Activated T-helper 1 cell treated with anti-CD3 and anti-CD28 coated beads, Interleukin-2, amount 50 U/mL, for 16 hours (primary cell): ENCODE measurements at places on chromosomes 1 and 21.

- no peak for DNase-seq
Observed at GRCh38 chr1:7084232-7084894, 299.1 kb downstream of the CAMTA1 start.

GRCh38 chr1:198373376-198373775 lies 167.1 kb downstream of the ATP6V1G3 start:
- DNase-seq, result no peak

GRCh38 chr21:25307489-25307888 lies 299.8 kb downstream of the MRPL39 start:
- DNase-seq, result no peak

DNA sequence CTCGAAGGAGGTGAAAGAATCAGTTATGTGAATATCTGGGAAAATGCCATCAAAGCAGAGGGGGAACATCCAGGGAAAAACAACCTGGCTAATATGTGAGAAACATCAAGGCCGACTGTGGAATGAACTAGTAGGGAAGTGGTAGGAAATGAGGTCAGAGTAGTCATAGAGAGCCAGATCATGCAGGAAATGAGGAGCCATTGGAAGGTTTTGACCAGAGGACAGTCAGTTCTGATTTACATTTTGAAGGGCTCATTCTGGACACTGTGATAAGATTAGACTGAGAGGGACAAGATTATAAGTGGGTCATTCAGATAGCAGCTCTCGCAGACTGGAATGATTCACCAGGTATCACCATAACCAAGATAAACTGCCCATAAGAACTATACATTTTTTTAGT lies 63.7 kb downstream of the SYT14 start:
- DNase-seq, result no peak

- no peak for DNase-seq
Observed at GRCh38 chr1:222886878-222887351, 72.1 kb downstream of the DISP1 start.

- no peak for DNase-seq
Observed at GRCh38 chr1:157678721-157679120, 21.8 kb downstream of the FCRL3 start.

- no peak for DNase-seq
Observed at GRCh38 chr1:87834151-87834550, 505.5 kb downstream of the LMO4 start.

GRCh38 chr1:50930193-50930592 lies 29.9 kb downstream of the FAF1 start:
- DNase-seq, result no peak

- DNase-seq, result no peak
Observed at GRCh38 chr1:233613252-233614172, at the start of gene KCNK1. KCNK1 (plus strand) TSS chr1:233614106; CDS start chr1:233614172, 66 bp downstream.

DNA sequence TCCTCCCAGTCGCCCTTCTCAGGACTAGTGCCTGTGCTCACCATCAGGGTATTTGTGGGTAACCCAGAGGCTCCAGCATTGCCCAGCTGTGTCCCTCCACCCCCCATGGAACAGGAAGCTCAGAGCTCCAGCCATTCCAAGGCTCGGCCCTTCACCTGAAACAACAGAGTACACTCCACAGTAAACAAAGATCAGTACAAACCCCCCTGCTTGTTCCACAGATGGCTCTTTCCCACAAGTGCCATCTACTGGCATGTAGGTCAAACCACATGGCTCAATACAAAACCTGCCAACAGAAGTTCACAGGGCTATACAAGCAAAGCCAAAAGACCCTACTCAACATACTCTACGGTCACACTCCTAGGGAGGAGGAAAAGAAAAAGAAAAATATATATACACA lies 258.7 kb downstream of the AGBL4 start:
- DNase-seq, result no peak

GRCh38 chr1:157113106-157113505 lies 13.5 kb upstream of the ETV3L start:
- DNase-seq, result no peak

GRCh38 chr1:235112297-235113182 lies 16.1 kb downstream of the TOMM20 start:
- no peak for DNase-seq

DNA sequence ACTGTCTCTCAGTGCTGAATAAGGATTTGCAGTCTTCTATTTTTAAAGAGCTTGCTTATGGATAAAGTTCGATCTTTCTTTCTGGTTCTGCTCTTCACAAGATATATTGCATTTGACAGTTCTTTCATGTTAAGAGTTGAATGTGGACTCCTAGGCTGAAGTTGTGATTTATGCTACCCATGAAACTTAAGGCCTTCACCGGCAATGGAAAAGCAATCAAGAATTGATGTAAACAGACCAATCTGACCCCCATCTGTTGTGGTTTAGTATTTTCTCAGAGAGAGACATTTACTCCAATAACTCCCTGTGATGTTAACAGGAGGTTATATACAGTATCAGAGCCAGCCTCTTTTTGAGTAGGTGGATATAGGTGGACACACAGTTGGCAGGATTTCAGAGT lies 165.8 kb downstream of the PAPPA2 start:
- DNase-seq, result no peak

DNA sequence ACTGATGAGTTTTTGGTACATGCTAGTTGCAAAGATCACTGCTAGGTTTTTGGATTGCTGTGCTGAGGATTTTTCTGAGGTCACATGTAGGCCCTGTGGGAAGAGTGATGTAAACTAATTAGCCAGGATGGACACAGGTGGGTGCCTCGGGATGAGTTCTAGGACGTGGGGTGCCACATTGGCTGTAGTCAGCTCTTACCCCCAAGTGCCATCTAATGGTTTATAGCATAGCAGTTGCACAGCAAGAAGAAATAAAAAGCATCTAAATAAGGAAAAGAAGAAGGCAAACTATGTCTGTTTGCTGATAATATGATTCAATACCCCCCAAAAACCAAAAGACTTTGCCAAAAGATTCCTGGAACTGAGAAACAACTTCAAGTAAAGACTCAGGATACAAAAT lies 9.8 kb upstream of the OR2T1 start:
- no peak for DNase-seq

DNA sequence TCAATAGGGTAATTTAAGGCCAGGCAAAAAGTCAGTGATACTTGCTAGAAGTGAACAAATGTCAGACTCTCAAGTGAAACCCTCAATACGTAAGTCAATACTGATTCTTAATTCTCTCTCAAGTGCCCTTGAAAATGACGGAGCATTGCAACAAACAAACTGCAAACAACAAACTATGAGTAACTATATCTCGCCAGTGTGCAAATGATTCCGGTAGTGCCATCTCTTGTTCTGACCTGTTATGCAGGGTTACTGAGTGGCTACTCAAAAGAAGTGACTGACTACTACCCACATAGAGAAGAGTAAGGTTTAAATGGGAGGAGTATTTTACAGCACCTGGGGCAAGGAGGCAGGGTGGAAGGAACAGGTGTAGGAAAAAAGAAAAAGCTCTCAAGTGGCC lies 1.6 kb downstream of the SLC19A2 start:
- DNase-seq, result no peak

DNA sequence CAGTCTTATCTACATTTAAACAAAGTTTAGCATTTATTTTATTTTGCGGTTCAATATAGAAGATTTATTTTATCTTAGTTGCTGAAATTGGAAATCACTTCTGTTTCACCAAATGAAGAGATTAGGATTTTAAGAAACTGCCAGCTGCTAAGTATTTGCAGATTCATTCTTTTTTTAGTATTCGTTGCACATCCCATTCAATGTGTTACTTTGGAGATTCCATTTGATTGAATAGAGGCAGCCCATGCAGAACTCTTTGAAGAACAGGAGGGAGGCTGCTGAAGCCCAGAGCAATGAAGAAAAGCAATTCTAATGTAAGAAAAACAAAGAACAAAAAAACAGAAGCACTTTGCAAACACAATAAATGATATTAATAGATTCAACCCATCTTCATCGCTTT lies 38.6 kb upstream of the IL12RB2 start:
- DNase-seq, result no peak

GRCh38 chr1:49293016-49293415 lies 516.3 kb upstream of the BEND5 start:
- DNase-seq, result no peak

DNA sequence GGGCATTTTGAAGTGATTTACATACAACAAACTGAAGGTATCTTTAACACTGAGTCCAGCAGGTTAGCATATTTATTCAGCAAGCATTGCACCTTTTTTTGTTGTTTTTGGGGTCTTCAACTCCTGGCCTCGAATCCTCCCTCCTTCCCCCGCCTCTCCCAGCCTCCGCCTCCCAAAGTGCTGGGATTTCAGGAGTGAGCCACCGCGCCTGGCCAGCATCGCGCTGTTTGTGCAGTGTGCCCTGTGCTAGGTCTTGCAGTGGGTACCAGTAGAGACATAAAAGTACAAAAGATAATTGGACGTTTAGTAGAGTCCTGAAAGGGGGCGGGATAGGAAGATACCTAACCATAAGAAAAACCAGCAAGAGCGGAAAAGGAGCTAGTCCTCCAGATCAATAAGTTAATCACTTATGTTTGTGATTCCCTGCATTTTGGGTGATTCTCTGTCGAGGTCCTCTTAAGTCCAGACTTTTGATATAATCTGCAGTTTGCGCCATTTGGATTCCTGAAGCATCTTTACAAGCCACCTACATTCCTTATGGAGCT lies 111.8 kb downstream of the OSBPL9 start:
- no peak for DNase-seq

DNA sequence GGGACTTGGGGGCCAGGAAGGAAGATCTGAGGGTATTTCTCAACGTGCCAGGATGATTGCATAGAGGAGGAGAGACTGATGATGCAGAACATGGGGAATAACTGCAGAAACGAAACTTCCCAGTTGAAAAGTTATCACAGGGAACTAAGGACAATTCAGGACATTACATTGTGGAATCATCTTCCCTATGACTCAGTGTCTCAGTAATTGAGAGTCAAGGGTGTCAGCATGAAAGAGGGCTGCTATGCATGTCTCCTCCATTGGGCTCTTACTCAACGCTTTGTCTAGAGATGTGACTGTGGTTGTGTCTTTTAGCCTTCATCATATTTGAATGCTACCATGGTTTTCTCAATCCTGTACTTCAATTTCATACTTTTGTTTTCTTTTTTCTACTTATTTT lies 48.9 kb upstream of the PTGFR start:
- DNase-seq, result no peak

GRCh38 chr1:237910834-237911233 lies 20.1 kb upstream of the ZP4 start:
- no peak for DNase-seq

DNA sequence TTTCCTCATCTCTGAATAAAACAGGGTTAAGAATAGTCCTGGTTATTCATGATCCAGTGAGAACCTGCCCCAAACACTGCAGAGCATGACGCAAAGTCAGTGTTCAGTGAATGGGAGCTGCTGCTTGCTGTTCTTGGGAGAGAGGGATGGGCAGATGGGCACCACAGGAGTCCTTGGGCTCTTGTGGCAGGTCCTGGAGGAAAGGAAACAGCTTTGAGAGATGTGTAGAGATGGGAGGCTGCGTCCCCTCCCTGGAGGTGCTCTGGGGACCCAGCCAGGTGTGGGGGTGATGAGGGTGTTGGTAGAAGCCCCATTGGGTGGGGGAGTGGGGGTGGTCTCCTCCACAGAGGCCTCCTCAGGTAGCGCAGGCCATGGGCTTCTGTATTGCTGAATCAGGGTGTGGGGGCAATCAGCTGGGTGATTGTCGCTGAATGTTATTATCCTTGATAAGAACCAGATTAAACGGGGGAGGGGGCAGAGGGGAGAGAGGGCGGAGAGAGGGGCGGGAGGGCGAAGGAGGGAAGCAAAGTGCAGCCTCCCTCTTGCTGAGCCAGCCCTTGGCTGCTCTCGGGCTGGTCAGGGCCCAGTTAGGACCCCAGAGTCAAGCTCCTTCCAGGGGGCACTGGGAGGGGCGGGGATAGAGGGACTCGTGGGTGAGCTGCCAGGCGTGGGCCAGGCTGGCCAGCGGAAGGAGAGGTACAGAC lies 22.9 kb upstream of the CASZ1 start:
- DNase-seq, result no peak

DNA sequence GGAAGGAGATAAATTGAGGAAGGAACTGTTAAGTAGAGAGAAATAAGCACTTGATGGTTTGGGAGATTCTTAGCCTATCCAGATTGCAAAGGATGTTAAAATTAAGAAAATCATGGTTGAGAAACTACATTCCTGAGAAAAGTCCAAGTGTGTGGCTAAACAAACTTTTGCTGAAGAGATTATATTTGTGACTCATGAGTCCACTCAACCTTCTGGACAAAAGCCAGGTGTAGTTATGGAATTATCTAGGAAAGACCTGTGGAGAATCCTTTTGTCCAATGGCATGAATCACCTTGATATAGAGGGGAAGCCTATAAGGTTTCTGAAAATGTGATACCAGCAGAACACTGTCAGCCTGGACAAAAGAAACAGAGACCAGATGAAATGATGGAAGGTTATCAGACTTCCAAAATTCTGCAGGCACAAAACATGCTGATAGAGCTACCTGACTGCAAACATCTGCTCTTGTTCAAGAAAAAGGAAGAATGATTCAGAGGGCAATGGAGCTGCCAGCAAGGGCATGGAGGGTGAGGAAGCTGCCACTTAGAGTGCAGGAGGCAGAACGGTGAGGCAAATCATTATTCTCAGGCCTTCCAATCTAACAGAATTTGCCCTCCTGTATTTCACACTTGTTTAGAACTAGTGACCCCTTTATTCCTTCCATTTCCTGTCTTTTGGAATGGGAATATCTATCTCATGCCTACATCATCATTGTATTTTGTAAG lies 300.6 kb upstream of the PRMT6 start:
- no peak for DNase-seq

DNA sequence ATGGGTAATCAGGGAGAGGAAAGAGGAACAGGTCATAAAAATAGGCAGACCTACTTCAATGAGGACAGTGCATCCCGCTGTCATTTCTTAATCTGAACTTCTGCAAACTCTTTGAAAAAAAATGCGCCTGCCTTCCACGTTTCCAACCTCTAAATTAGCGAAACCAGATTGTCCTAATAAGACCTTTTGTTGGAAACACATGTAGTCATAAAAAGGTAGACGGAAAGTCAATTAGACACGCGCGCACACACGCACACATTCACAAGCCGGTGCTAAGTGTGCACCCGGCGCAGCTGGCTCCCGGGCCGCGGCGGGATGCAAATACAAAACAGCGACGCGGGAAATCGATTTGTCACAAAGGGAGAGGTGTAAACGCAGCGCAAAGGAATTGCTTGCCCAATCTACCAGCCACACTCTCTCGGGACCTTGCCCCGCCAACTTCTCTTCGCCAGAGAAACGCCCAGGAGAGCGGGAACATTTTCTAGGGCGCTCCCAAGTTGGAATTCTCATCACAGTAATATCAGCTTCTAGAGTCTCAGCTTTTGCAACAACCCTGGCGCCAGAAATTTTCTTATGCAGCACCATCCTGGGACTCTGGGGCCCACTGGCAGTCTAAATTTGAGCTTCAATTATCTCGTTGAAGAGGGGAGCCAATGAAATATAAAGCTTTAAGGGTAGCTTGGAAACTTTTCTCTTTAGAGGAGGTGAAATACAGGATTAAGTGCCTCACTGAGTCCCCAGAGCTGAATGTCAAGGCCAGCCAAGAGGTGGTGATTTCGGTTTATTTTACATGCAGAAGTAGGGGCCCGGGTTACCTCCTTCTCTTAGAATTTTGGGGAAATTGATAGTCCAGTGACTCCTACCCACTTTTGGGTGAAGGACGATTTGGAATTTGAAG lies 4.5 kb downstream of the PRRX1 start:
- DNase-seq, result no peak

- no peak for DNase-seq
Observed at GRCh38 chr1:57506941-57507340, 83.1 kb upstream of the DAB1 start.

- no peak for DNase-seq
Observed at GRCh38 chr1:42674682-42675081, 7.5 kb upstream of the YBX1 start.

- no peak for DNase-seq
Observed at GRCh38 chr1:193259636-193260035, 73.2 kb upstream of the B3GALT2 start.
